ENCODE measurements at places on chromosomes 3 and 15.

DNA sequence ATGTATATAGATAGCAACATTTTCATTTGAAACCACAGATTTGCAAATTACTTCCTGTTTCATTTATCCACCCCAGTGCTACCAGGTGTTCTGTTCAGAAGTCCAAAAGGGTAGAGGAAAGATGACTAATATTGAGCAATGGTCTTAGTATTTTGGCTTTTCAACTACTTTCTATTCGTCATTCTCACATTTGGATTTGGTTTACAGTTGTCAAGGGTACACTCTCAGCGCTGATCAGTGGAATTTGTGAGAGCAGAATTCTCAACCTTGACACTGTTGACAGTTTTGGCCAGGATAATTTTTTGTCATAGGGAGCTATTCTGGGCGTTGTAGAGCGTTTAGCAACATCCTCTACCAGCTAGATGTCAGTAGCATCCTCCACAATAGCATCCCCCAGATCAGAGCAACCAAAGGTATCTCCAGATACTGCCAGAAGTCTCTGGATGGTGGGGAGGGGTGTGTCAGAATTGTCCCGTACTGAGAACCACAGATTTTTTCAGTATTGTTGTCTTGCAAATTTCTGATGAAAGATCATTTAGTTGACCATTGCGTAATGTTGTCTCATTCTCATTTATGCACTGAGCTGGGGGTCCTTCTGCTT lies 4.2 kb downstream of the HMCES start:
- no peak for DNase-seq

DNA sequence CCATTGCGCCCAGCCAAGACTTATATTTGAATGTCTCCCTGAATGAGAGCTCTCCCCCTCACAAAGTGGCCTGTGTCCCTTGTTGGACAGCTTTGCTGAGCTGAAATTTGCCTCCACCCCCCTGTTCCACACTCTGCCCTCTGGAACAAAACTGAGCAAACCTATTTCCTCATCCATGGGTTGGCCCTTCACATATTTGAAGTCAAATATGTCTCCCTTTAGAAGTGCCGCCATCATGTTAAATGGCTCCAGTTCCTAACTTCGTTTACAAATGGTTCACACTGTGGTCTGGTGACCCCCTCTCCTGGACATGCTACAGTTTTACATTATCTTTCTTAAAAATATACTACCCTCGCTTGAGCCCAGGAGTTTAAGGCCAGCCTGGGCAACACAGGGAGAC lies 4.6 kb downstream of the PLIN1 start:
- DNase-seq = no peak

GRCh38 chr3:179666030-179666429 lies 13.2 kb downstream of the USP13 start:
- no peak for DNase-seq

DNA sequence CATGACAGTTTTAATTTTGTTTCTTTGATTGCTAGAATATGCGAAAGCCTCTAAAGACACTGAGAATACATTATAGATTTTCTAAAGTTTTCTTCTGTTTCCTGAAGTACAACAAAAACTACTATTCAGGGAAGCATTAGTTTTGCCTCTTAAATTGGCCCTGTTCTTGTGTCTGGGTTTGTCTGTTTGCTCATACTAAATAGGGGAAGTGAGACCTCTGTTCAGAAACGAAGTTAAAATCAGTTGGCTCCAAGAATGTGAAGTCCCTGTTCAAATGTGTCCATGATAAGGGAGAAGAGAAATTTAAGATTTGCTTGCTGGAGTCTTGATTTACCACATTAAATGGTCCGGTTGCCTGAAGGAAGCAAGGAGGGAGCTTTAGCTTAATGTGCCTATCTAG lies 327.3 kb upstream of the GBE1 start:
- DNase-seq = no peak

- DNase-seq = no peak
These were observed 1.1 kb downstream of the OIP5 start for GRCh38 chr15:41331281-41331680.

- no peak for DNase-seq
These were observed 219.0 kb downstream of the NFKBIZ start for GRCh38 chr3:102068327-102068726.

DNA sequence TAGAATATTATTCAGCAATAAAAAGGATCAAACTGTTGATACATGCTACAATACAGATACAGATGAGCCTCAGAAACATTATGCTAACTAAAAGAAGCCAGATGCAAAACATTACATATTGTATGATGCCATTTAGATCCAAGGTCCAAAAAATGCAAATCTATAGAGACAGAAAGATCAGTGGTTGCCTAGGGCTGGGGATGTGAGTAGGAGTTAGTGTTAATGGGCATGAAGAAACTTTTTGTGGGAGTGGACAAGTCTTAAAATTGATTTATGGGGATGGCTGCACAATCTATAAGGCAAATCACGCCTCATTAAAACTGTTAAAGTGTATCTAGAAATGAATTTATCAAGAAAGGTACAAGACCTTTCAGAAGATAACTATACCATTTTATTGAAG lies 45.0 kb downstream of the EHHADH start:
- no peak for DNase-seq

GRCh38 chr15:36392676-36393266 lies 186.7 kb upstream of the CDIN1 start:
- no peak for DNase-seq

DNA sequence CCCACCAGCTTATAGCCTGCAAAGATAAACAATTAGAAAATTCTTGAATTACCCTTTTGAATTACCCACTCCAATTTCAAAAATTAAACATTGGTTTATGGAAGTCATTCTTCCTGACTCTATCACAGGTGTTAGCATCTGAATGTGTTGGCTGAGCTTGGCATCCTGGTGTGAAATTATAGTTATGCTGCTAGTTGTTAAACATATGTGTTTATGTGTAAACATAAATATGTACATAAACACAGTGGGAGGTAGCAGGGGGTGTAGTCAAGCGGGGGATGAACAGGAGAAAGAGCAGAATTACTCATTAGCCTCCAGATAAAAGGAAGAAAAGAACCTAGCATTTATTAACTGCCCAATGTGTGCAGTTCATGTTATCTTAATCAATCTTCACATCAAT lies 530.2 kb downstream of the MCTP2 start:
- no peak for DNase-seq

DNA sequence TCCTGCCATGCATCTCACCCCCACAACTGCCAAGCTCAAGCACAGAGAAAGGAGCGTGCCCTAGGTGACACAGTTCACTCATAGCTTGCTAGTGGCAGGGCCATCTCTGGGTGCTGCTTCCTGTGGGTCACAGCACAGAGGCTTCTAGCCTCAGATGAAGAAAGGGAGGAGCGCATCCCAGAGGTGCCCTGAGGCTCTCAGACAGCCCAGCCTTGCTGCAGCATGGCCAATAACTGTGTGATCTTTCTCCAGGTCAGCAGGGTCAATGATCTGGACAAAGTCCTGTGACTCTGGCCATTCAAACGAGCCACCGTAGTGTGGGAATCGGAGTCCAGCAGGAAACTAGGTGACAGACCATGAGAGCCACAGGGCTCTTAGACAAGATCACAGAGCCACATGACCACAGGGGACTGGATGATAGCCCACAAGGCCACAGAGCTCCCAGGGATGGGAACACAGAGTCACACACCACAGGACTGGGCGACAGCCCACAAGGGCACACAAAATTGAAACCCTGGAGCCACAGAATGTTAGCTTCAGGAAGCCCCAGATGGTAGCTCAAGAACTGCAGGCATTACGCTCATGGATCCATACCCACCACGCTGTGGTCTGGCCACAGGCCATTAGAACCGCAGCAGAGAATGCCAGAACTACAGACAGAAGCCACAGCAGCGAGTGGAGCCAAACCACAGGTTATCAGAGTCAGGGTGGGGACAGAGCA lies 25.9 kb upstream of the GRIP2 start:
- no peak for DNase-seq

DNA sequence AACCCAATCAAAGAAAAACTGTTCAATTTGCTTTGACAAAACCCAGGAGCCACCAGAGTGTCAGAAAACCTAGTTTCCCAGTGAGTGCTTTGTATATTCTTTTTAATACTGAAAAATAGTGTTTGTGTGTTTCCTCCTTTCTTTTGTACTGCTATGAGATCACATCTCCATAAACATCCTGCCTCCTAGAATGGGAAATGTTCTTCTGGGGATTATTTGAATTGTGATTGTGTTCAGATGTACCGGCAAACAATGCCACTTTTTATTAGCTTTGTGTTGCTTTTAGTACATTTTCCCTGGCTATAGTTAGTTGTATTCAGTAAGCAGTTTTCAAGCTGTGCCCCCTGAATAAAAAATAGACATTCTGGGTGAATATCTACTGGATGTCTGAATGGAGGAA lies 148.0 kb upstream of the NR2E3 start:
- DNase-seq = no peak

DNA sequence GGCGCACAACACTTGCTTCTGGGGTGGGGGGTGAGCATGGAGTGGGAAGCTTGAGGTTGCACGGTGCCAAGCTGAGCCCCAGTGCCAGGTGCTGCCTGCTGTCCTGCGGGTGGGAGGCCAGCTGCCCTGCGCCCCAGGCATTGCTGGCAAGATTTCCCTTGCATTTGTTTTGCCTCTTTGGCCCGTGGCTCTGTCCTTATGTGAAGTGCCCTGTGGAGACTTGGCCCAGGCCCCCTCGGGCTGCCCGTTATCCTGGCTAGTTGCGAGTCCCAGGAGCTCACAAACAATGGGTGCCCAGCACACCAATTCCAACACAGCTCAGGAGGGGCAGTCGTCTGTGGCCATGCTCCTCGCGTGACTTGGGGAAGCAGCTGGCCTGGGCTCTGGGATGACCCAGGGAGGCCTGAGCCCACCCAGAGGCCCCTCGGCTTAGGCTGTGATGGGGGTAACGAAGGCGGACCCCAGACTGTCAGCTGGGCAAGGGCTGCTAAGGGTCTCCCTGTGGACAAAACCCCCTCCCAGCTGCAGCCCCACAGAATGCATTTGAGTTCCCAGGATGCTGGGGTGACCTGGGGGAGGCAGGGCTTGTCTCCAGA lies 5.9 kb downstream of the C3orf22 start:
- DNase-seq = no peak
